ENCODE measurements at places on chromosomes 6 and 20.

DNA sequence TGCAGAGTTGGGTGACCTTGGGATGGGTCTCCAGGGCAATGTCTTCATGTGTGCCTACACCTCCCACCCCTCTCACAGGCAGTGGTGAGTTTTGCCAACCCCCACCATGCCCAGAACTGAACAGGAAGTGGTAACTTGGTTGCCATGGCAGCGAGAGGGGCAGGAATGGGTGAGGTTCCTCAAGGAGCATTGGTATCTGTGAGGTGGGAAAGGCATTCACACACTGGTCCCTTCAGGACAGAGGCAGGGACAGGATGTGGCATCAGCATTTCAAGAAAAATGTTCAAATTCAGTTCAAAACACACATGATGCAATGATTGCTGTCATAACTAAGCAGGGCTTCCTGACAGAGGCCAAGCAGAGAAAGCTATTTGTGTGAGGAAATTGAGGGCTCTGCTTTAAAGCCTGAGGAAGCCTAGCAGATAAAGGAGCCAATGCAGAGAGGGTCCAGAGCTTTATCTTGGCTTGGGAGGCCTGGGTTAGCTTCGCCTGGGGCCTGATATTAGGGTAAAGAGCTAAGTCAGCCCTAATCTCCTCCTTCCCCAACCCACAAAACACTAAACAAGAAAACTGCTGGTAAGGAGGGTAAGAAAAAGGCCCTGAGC lies 551 bp downstream of the TREML2 start:
- no peak for DNase-seq

- DNase-seq = no peak
These were observed 176.7 kb downstream of the BMP7 start for GRCh38 chr20:57089699-57090144.

DNA sequence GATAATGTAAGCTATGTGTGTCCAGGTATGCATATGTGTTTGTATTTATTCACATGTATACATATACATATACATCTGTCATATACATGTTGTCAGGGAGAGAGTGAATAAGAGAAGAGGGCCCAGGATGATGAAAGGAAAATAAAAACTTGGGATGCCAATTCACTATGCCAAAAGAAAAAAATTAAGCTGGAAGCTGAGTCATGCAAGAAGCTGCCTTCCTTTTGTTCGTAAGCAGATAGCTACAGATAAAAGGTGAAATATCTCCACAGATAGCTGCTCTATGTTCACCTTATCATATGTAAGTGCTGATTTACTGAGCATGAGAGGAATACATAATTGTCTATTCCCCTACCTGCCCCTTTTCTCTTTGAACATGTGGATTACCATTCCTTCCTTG lies 579.9 kb downstream of the EPM2A start:
- no peak for DNase-seq

DNA sequence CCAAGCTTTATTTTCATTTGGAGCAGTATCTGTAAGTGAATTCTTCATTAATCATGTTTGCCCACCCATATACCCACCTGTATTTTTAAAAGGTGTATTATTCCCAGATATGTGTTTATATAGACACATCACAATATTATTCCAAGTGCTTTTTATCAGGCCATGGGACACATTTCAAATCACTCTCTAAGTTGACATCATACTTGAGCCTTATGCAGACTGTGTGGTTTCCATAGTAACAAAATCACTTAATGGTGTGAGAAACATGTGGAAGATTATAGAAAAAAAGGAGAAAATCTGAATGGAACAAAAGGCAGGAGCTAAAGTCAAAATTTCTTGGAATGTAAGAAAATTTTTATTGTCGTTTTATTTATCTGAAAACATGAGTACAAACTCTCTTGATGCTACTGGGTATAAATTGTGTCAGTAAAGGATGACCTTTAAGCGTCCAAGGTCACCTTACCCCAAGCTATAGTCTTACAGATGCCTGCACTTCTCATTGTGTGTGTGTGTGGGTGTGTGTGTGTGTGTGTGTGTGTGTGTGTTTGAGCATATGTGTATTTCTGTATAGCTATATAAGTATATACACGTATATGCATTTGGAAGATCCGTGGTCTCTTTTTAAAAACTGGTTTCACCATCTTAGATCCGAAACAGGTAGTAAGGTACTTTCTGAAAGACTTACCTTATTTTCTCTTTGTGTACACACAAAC lies 79.8 kb upstream of the CCN6 start:
- no peak for DNase-seq

DNA sequence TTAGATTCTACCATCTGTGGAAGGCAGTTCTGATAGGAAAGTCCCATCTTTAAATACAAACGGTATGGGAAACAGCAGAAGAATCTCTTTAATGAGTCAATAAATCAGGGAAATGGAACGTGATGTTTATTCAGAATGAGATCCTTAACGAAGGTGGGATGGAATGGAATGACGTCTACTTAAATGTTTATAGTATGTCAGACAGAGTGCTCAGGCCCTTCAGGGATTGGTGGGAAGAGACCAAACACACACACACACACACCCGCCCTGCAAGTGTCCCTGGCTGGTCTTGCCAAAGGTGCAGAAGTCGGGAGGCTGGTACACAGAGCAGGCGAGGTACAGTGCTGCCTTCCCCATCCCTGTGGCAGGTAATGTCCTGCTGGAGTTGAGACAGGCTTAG lies 164.0 kb downstream of the FARS2 start:
- DNase-seq = no peak

DNA sequence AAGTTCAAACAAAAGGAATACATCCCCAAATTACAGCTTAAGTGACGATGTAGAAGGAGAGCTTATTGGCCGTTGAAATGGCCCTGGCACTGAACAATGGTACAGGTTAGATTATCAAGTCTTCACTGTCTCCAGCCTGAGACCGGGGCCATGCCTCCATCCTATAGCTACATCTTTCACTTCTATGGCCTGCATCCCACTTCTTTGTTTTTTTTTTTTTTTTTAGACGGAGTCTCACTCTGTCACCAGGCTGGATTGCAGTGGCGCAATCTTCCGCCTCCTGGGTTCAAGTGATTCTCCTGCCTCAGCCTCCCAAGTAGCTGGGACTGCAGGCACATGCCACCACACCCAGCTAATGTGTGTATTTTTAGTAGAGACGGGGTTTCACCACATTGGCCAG lies 464.6 kb downstream of the CDH26 start:
- DNase-seq = no peak

- DNase-seq = no peak
These were observed 89.2 kb upstream of the BCLAF1 start for GRCh38 chr6:136378888-136379287.

DNA sequence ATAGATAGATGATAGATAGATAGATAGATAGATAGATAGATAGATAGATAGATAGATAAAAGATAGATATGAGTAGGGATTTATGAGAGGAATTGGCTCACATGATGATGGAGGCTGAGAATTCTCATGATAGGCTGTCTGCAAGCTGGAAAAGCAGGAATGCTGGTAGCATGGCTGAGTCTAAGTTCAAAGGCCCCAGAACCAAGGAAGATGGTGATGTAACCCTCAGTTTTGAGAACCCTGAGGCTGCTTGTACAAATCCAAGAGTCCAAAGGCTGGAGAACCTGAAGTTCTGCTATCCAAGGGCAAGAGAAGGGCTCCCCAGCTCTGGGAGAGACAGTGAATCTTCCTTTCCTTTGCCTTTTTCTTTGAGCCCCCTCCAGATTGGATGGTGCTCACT lies 210.8 kb downstream of the RFPL4B start:
- DNase-seq = no peak

DNA sequence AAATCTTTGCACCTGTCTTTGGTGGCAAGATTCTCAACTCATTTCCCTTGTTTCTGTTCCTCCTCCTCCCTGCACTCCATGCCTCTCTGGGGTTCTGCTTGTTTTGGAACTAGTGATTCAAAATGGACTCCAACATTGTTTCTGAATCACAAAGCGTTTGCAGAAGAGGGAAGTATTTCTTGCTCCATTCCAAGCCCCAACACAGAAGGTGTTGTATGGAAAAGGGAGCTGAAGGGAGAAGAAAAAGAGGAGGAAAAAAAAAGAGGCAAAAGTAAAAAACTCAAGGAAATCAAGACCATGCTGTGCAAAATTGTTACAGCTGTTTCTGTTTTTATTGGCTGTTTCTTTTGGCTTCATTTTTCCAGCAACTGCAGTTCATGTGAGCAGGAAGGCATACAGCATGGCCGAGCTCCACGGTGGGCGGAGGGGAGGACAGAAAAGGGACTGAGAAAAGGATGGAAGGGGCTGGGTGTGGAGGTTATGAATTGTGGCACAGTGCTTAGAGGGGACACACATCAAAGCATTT lies 66.9 kb upstream of the PRL start:
- no peak for DNase-seq

- no peak for DNase-seq
These were observed 19.3 kb upstream of the AKIRIN2 start for GRCh38 chr6:87721311-87721710.

DNA sequence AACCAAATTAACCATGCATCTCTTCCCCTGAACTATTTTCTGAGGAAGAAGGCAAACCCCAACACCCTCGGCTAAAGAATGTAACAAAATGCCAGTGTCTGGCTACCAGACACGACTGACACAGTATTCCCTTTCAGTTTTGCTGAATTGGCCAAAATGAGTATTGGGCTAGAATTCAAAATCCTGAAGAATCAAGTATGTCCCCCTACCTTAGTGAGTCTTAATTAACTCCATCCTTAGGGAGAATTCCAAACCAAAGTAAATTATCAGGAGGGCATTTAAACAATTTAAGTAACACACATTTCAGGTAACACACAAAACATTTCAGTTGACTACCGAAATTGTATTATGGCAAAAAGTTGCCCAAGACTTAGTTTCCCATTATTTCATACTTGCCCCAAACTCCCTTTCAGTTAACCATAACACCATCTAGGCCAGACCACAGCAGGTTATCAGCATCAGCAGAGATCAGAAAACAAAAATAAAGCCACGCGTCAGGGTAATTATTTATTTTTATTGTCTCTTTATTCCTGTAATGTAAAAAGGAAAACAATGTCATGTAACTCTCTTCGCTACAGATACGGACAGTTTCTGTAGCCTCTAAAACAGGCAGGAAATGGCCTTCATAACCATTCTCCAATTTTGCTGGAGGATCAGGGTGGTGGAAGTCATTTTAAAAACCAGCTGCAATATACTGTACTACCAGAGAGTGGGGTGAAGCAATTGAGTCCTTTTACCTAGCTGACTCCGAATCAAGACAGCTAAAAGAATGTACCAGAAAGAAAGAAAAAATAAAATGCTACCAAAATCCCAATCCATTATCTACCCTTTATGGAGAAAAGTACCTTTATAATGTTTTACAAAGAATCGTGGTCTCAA lies 1.9 kb downstream of the SNX5 start:
- DNase-seq = no peak

GRCh38 chr20:57907131-57908000 lies 197.6 kb upstream of the PMEPA1 start:
- no peak for DNase-seq

DNA sequence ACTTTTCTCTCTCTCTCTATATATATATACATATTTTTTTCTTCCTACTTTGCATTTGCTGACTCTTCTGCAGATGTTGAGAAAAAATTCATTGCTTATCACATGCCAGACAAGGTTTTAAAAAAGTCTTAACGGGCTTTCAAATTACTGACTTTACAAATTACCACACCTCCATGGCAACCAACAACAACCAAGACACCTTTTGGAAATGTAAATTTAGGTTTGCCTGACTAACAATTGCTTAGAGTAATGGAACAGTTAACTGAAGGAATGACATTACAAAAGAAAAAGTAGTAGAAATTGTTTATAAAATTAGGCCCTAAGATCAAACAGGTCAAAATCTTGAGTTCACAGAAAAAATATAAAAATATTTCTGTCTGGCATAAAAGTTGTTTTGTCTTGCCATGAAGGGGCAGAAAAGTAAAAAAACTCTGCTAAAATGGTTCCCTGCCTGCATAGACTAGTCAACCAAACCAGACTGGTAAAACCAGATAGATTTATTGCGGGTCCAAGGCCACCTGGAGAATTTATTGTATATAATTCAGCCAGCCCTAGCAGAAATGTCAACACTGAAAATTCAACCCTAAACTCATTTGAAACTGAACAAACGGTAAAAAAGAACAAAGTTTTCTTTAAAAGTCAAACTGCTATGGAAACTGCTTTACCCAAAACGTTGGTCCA lies 92.8 kb upstream of the FRMD1 start:
- no peak for DNase-seq

GRCh38 chr6:88964509-88964908 lies 1.1 kb upstream of the RNGTT start:
- DNase-seq = no peak

DNA sequence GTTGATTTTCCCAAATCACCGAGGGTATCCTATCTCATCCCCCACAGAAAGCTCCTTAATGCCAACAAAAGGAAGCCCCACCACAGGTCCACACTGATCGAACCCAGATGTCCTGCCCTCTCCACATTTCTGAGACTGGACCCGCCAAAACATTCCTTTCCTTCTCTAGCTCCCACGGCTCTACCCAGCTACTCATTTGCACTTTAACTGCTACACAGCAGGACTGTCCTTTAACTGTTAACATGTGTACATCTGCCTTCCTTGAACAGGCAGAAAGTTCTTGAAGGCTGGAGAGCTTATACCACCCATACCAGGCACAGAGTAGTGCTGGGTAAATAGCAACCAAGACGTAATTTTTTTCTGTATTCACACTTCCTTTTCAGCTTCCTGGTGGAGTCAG lies 68.6 kb downstream of the TRMT6 start:
- no peak for DNase-seq
